ENCODE measurements at places on chromosomes 2 and 18.

GRCh38 chr2:43461453-43462073, 134.3 kb downstream of the THADA start:
- no peak for DNase-seq

DNA sequence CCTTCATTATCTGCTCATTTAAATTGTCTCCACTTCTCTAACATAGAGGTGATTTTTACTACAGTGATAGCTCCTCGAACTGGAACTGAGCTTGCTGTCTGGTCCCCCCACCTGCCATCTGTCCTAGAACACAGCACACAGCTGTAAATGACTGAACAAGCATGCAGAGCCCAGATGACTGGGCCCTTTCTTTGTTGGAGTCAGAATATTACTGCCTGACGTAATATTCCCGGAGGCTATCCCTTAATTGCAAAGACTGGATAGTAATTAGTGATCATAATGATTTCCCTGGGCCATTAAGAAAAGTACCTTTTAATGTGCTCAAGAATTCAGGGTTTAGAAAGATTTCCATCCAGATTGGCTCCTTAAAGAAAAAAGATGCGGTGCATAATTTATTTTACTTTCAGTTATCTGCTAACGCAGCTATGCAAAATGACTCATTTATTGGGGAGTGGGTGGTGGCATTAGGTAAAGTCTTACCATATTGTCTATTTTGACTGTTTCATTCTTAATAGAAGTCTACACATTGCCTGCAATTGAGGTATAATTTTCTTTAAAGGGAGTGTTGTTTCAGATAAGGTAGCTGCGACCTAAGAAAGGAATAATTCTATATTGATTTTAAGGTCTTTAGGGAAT, 84.4 kb downstream of the MAP4K4 start:
- DNase-seq = no peak

- DNase-seq = no peak
These were observed 261.6 kb downstream of the LTBP1 start for GRCh38 chr2:33208400-33208799.

DNA sequence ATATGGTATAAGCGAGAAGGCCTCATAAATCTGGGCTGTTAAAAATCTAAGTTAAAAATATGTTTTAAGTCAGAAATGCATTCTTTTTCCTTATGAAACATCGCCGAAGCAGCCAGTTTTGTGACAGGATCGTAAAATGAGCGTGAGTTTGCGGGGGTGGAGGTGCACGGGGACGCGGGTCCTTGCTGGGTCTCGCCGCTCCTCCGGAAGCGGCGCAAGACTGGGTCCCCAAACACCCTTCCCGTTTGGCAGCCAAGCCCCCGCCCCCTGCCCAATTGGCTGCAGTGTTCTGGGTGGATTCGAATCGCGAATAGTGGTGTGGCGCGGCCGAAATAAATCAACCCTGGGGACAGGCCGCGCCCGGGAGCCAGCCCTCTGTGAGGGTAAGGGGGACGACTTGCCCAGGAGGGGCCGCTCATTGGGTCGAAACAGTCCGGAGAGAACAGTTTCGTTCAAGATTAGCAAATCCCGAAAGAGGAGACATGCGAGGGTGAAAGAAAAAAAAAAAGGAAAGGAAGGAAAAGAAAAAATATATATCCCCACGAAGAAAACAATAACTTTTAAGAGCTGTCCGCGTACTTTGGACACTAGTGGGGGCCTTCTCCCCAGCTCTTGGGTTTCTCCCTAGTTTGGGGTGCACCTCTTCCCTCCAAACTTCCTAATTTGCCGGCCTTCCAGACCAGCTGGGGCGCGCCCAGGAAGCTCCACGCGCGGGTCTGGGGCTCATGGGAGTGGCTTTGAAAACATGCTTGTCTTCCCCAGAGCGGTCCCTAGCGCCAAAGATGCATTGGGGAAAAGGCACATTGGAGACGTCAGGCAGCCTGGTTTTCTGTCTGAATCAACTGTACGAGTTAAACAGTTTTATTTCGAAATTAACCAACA, 3.1 kb upstream of the GATA6 start:
- no peak for DNase-seq

DNA sequence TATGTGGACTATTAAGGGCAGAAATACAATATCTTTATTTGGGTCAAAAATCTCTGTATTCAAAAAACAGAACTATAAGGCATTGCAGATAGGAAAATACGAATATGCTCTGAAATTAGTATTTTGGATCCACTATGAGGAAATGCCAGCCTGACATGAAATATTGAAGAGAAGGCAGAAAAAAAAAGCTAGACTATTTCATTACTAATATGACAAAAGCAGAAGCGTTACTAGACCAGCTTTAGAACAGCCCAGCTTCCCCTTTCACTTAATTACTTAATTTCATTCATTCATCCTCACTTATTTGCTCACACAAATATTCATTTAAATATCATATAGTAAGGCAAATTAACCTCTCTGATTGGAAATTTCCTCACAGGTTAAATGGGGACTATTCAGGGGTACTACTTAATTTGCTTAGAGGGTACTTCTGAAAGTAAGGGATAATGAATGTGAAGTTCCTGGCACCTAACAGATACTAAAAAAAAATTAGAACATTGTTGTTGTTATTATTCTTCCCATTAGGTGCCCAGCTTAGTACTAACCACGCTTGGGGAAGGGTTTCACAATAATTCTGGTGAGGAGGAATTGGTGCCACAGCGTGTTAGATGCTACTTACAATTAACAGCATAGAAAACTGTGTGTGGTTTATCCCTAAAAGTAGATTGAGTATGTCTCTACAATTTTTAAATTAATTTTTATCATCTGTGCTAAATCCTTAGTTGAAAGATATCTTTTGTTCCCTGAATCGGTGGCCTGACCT, 71.1 kb upstream of the CTLA4 start:
- DNase-seq = no peak

GRCh38 chr18:23108496-23108895, 26.8 kb upstream of the CABLES1 start:
- no peak for DNase-seq

GRCh38 chr2:46816151-46816845, 99.3 kb downstream of the MCFD2 start:
- DNase-seq = no peak

- DNase-seq = no peak
These were observed 12.2 kb upstream of the GMPPA start for GRCh38 chr2:219486380-219486959.

DNA sequence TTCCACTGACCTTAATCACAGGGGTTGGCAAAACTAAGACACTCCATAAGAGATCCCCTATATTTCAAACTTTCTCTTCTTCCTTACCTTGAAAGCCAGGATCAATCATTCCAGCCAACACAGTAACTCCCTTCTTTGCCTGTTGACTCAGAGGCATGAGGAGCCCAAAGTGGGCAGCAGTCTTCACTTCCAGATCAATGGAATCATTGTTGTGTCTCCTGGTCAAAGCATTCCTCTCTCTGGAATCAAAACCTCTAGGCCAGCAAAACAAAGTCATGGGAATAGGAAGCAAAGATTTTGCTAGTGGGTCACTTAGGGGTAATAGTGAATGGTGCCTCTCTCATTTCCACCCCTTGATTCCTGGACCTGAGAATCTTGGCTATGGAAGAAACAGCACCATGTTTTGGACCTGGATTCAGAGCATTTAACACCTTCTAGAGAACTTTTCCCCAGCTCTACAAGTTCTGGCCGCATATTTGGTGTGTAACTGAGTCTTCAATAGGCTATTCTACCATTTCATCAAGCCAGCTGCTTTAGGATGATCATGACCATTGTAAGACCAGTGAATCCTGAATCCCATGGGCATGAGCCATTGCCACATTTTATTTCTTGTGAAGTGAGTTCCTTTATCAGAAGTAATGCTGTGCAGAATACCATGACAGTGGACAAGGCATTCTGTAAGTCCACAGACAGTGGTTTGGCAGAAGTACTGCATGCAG, 65.7 kb upstream of the SERPINE2 start:
- DNase-seq = no peak

- DNase-seq = no peak
These were observed 39.8 kb downstream of the TSHZ1 start for GRCh38 chr18:75250471-75250821.

DNA sequence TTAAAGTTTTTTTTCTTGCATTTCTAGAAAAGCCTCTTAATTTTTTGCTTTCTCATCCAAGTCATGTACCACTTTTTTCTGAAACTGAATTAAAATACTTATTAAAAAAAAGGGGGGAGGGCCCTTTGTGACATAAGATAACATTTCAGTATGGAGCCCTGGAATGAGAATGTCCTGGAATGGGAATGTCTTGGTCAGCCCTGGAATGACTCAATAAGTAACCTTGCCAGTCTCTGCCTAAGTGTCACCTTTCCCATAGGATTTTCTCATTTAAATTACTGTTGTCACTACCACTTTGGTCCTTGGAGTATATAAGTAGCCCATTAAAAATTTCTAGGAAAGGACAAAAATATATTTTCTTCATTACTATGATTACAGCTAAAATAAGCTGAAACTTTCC, 4.7 kb downstream of the UBXN2A start:
- no peak for DNase-seq

DNA sequence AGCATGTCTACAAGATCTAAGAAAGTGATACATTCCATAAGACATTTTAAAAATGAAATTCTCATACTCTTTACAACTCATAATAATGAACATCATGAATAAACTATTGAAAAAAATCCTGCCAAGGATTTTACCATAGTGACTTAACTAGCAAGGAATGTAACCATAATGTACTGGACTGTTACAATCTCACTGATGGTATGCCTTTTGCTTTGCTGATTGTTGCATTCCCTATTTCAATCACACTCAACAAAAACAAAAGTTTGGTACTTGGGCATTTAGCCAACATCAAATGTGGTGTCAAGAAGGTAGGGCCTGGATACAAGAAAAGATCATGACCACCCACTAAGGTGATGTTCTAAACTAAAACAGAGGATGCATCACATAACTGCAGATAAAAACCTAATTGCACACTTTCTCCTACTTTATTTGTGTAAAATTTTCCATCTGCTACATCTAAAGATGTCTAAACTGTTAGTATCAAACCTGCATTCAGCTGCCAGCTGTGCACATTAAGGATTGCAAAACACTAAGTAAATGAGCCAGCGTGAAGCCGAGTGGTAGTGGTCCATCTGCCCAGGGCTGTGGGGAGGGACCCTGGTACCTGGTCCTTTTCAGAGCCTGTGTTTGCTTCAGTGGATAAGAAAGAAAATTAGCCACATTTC, 564.4 kb downstream of the ZEB2 start:
- no peak for DNase-seq

DNA sequence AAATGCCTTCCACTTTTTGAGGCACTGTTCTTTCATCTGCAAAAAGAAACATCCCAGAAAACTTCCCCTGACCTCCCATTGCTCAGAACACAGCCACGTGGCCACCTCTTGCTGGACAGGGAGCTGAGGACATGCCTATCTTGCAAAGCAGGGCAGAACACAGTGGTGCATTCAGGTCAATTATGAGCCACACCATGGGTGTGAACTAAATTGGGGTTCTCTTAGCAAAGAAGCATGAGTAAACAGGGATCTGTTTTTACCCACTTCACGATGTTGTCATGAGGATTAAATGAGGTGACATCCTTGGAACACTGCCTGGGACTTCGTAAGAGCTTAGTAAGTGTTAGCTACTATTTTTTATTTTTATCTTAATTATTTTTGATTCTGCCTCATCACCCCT, 25.1 kb downstream of the BMP10 start:
- DNase-seq = no peak

GRCh38 chr18:10085416-10085815, 171.6 kb downstream of the VAPA start:
- no peak for DNase-seq

- DNase-seq = no peak
These were observed 104.2 kb downstream of the SH3BP4 start for GRCh38 chr2:235055891-235056516.

DNA sequence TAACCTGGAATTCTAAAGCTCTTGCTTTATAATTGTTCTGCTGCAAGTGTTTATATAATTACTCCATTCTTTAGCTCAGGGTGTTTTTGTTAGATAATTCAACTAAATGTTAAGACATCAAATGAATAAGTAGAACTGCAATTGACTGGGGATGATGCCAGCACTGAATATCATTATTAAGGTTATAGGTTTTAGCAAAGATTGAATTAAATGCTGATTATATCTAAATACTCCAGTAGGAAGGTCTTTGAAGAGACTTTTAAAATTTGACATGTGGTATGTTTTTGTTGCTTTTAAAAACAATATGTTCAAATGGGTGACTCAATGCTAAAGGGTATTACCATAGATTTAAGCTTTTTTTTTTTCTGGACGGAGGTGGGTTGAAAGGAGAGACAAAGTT, 170.1 kb upstream of the THUMPD2 start:
- no peak for DNase-seq

DNA sequence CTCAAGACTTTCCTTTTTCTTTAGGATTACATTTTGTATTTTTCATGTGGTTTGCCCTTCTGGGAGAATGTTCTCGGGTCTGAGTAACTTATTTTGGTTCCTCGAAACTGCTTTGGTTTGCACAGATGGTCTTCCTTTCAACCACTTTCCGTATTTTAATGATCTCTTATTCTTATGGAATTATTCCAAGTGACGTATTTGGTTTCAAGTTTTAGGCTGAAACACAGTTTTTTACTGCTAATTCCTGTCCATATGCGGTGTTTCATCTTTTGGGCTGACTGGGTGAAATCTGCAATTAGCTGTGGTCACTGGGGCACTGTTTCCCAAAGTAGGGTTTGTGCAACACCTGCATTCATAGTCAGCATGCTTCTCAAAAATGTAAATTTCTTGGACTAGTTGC, 122.7 kb downstream of the CAPN13 start:
- DNase-seq = no peak

Data from cerebellar nuclear complex (tissue), 1 donor.